ENCODE measurements at places on chromosomes 7 and 10. TPM values are rescaled to one million over a fixed set of nuclear protein-coding genes. Genes with fewer than 3 reads are reported as not detected.

- peaks cover 37% of the 10 kb centered on the region for H3K27me3 ChIP-seq
- H3K27ac ChIP-seq = no peak overlapping the region
- H3K36me3 ChIP-seq = no peaks in the 10 kb centered on the region
- DNase-seq = no peak
- H3K4me3 ChIP-seq = no peak overlapping the region
- H3K4me1 ChIP-seq = peaks cover 4% of the 10 kb centered on the region
Observed at GRCh38 chr10:44392420-44392819, 7.5 kb upstream of the CXCL12 start.

DNA sequence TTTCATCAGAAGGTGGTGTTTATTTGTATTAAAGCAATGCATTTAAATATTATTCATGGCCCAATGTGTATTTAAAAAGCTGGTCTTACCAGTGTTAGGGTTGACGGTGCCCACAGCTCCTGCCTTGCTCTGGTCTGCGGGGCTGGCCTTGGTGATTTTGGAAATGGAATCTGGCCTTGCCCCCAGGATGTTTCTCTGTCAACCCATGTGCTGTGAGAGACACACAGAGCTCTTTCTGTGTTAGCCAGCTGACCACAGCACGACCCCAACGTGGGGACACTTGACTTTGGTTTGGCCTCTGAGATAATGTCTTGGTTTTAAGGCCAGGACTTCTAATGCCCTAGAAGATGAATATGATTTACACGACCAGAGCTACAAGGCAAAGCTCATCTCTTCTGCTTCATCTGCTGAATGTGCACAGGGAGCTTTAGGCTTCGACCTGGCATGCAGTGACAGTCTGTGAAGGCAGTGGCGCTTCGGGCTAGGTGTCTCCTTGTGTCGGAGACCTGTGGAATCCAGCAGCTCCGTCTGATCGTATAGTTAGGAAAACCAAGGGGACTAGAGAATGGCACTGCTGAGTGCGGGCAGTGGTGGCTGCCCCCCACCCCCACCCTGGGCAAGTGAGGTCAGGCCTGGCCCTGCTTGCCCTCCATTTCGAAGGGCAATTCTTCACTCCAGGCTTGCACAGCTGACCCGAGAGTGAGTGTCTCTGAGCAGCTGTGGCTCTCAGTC, 246.1 kb downstream of the EBF3 start:
- no peak overlapping the region for H3K27ac ChIP-seq
- H3K4me3 ChIP-seq = no peak overlapping the region
- H3K36me3 ChIP-seq = peaks cover 3% of the 10 kb centered on the region
- DNase-seq = no peak
- peaks cover 15% of the 10 kb centered on the region for H3K27me3 ChIP-seq

GRCh38 chr7:94432281-94432670, 37.6 kb downstream of the COL1A2 start:
- H3K4me3 ChIP-seq = no peak overlapping the region
- no peaks in the 10 kb centered on the region for H3K27me3 ChIP-seq
- no peak for DNase-seq
- H3K36me3 ChIP-seq = peaks cover 3% of the 10 kb centered on the region
- no peak overlapping the region for H3K27ac ChIP-seq

TPST1 gene
- total RNA-seq = 29.6 TPM

GRCh38 chr7:20988340-20988739, 201.7 kb upstream of the SP8 start:
- H3K27me3 ChIP-seq = no peaks in the 10 kb centered on the region
- H3K36me3 ChIP-seq = no peaks in the 10 kb centered on the region
- H3K4me1 ChIP-seq = no peaks in the 10 kb centered on the region

DPP6 gene
- 13.1 TPM for total RNA-seq

AQP1 gene
- 1.4 TPM for total RNA-seq

DNA sequence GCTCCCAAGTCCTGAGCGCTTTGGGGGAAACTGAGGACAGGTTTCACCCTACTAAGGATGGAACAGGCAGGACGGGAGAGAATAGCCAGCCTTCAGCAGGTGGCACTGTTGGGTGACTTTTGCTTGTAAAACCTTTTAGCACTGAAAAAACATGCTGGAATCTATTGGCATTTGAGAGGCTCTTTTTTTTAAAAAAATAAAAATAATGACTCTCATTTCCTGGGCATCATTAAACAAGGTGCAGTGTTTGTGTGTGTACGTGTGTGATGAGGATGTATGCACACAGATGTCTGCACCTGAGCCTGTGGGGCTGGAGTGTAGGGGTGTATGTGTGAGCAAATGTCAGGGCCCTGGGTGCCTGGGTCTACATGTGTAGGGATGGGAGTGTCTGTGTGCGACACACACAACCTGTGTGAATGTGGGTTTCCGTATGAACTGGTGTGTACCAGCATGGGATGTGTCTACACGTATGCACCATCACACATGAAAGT, 177.9 kb downstream of the RPS24 start:
- no peaks in the 10 kb centered on the region for H3K36me3 ChIP-seq
- no peak overlapping the region for H3K27ac ChIP-seq
- peaks cover 22% of the 10 kb centered on the region for H3K4me1 ChIP-seq
- no peak for DNase-seq

GRCh38 chr10:6008497-6009142, 31.3 kb upstream of the IL15RA start:
- peaks cover 13% of the 10 kb centered on the region for H3K27me3 ChIP-seq
- peaks cover 2% of the 10 kb centered on the region for H3K36me3 ChIP-seq
- H3K4me3 ChIP-seq = no peak overlapping the region
- DNase-seq = no peak
- no peak overlapping the region for H3K27ac ChIP-seq
- H3K4me1 ChIP-seq = no peaks in the 10 kb centered on the region

- no peak overlapping the region for H3K4me3 ChIP-seq
- H3K27me3 ChIP-seq = peaks cover 66% of the 10 kb centered on the region
- DNase-seq = no peak
- H3K27ac ChIP-seq = no peak overlapping the region
- peaks cover 2% of the 10 kb centered on the region for H3K4me1 ChIP-seq
Observed at GRCh38 chr7:6533893-6534495, 17.3 kb downstream of the GRID2IP start.

- H3K27me3 ChIP-seq = no peaks in the 10 kb centered on the region
- no peak for DNase-seq
Observed at GRCh38 chr7:74405899-74406512, 47.7 kb upstream of the GTF2IRD1 start.

All from progenitor cell of endocrine pancreas (in vitro differentiated cells).